ENCODE measurements at places on chromosomes 7 and 10.

GRCh38 chr7:138196971-138197896, 121.0 kb downstream of the AKR1D1 start:
- no peak for DNase-seq

- no peak for DNase-seq
Observed at GRCh38 chr10:69412232-69412790, 4.4 kb downstream of the TACR2 start.

- DNase-seq, result no peak
Observed at GRCh38 chr7:40077849-40078248, 56.6 kb downstream of the MPLKIP start.

- DNase-seq, result no peak
Observed at GRCh38 chr10:68212721-68213352, 19.1 kb downstream of the ATOH7 start.

DNA sequence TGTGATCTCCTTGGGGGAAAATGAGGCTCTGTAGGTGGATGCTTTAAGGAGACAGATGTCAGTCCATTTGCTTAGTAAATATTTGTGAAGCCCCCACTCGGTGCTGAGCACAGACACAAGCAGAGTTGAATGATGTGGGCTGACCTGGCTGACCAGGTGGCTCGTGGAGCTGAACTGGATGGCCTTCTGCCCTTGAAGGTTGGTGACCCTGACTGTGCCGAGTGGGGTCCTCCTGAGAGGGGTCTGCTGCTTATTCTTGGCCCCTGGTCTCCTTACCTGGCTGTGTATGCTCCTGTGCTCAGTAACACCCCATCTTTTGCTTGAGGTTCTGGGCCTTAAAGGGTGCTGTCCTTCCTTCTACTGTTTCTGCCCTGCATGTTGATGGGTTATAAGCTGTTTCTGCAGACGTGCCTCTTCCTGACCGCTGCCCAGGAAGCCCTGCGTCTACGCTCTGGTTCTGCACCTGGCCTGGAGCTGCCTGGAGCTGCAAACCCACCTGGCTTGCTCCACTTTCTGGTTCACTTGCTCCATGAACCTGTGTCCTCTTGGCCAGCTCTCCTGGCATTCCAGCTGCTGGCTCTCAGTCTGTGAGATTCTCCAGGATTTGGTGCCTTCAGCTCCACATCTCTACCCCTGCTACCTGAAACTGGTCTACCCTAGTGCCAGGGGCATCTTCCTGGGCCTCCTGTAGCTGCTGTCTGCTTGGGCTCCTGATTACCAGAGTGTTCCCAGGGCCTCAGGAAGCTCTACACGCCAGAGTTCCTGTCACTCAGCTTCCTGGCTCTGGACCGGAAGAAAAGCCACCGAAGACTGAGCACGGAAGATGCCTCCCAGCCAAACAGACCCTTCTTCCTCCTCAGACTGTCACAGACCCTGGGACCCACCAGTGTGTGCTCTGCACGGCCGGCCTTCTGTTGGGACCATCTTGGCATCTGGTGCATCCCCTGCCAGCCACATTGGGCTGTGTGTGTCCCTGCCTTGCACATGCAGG, 76.5 kb downstream of the ADCY1 start:
- no peak for DNase-seq

DNA sequence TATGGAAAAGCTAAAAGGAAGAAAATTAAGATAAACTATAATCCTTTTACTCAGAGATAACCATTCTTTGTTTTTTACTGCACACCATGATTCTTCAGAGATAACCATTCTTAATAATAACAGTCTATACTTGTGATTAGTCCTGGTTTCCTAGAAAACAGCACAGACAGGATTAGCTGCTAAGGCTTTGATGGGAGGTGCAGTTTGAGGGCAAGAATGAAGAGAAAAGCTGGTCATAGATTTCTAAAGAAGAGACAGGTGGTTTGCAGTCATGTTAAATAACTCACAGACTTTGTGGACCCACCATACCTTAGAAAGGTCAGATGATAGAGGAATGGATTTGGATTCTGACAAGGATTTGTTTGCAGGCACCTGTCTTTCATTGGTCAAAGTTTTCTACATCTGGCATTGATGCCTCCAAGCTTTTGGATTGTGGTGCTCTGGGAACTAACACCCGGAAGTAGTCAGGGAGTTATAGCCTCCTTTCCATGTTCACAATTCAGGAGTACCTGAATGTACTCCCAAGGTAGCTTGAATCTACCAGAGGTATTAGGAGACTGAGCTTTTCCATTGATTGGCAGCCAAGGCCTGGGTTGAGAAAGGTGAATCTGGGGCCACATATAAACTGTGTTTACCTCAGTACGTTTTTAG, 3.7 kb downstream of the SMC3 start:
- DNase-seq, result no peak

DNA sequence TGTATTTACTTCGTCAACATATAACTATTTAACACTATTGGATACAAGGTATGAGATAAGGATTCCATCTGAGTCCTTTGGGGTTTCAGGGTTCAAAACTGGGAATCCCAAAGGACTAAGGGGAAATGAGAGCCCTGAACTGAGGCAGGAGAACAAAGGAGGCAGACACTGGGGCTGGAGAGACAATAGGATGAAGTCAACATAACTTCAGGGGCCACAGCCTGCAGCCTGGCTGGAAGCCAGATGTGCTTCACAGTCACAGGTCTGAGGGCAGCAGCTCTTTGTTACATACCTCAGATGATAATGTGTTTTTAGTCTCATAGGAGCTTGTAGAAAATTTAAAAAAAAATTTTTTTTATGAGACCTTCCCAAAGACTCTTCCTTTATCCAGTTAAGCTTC, 73.3 kb downstream of the NRF1 start:
- no peak for DNase-seq

DNA sequence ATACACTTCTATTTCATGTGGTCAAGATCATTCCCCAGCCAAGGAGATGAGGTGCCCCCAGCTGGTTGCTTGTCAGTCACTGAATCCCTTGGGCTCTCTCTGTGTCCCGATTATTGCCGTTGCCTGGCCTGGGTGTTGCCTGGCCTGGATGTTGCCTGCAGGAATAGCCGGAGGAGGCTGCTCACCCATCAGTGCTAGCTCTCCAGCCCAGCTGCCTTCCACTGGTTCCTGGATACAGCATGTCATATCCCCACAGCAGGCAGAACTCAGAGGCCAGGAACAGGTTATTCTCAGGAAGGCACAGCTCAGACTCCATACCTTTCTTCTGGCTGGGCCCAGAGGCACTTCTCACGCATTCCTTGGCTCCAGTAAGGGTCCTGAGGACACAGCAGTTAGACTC, 542.1 kb upstream of the MGMT start:
- DNase-seq, result no peak

- DNase-seq, result no peak
Observed at GRCh38 chr10:92734301-92734700, 44.5 kb downstream of the HHEX start.

- DNase-seq, result no peak
Observed at GRCh38 chr7:11750191-11750590, 81.8 kb downstream of the THSD7A start.

GRCh38 chr7:66170309-66171231, 34.6 kb upstream of the TPST1 start:
- no peak for DNase-seq

DNA sequence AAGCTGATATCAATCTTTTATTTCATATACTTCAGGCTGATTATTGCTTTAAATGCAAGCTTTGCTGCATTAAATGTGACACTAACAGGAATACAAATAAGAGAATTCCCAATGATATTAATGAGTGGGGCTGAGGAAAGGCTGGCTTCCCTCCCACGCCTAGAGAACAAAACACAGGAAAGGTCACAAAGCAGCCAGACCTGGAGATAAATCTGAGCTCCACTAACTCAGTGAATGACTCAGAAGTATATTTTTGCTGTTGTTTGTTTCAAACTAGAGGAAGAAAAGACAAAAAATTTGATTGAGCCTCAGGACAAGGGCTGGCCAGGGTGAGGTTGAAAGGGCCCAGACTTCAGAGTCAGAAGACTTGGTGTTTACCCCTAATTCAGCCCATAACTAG, 88.1 kb downstream of the XPNPEP1 start:
- DNase-seq, result no peak

GRCh38 chr7:105589356-105590077, 8.2 kb upstream of the EFCAB10 start:
- DNase-seq, result peak; percentile 30

DNA sequence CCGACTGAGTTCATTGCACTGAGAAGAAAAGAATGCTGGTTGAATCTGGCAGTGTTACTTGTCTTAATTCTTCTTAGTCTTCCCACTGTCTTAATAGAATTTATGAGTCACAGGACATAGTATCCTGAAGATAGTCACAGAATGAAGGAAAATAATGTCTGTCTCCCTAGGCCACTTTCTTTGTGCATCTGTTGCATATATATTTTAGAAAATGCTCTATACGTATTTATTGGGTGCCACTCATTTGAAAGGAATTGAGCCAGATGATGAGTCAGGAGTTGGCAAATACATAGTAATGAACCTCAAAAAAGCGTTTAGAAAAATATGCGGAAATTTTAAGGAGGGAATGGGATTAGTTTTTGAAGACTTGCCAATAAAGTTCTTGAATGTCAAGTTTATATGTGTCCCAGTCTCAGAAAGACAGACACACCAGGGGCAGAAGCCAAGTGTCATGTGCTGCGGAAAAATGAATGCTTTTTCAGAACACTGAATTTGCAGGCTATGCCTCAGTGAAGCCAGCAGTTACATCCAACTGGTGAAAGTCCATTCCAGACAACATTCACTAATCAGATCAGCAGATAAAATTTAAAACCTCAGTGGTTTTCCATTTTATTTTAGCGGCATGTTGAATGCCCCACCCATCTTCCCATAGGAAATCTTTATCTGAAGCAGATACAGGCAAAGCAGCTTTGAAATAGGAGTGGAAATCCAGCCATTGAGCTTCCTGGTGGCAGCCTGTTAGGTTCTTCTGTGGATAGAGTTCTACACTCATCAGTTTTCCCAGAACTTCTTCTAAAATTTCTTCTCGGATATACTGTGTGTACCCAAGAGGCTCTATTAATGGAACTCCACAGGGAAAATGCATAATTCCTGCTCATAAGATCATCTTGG, 308.4 kb downstream of the BICC1 start:
- DNase-seq, result no peak

DNA sequence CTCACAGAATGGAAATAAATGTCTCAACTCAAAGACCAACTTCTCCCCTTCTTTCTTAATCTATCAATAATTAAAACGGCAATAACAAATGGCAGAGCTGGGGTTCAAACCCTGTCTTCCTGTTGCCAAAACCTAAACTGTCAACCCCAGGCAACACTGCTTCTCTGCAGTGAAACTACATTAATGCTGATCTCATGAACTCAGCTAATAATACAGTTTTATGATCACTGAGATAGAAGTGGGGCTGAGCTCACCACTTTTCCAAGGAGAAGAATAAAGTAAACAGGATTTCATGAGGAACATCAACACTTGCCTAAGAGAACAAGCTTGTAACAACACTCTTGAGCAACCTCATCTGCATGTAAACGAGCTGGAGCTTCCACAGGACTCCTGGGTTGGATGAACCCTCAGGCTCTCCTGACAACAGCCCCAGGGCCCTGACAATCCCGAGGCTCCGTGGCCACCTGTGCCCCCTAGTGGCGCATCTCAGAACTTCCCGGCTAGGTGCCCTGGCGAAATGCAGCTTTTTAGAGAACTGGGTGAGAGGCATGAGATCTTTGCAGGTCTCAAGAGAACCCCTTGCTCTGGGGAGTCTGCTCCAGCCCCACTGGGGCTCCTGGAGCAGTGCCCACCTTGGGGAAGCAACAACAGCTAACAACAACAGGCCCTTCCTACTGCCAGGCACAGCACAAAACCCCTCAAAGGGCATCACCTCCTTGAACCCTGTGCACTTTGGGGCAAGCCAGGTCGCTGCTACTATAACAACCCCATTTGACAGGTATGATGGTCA, 169.3 kb downstream of the SH3PXD2A start:
- peak; percentile 54 for DNase-seq

Data from stimulated activated CD4-positive, alpha-beta T cell treated with anti-CD3 and anti-CD28 coated beads, Interleukin-1b, Interleukin-23, amount 100 ng/mL, for 24 hours (primary cell).